ENCODE measurements at places on chromosomes 3 and 15.

- no peaks in the 10 kb centered on the region for H3K36me3 ChIP-seq
- peaks cover 14% of the 10 kb centered on the region for H3K27me3 ChIP-seq
- H3K27ac ChIP-seq, result peak overlapping the region; percentile 98
- peaks cover 61% of the 10 kb centered on the region for H3K4me1 ChIP-seq
- peak; percentile 52 for DNase-seq
Observed at GRCh38 chr3:77467702-77468625, 428.1 kb downstream of the ROBO2 start.

DNA sequence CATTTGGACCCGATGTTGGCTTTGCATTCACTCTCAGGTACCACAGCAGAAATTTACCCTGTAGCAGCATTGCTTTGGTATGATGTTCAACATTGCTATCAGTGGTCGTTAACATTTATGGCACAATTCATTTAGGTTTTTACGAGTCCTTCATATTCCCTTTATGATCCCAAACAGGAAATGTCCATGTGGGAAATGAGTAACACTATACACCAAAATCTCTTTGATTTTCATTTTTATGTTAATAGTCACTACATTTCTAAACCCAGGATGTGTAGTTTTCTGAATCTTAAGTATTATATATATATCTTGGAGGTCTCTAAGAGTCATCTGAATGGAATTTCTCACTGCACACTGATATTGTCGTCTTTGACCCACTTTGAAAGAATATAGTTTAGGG, 78.5 kb upstream of the RBMS3 start:
- no peak for DNase-seq
- H3K4me3 ChIP-seq, result no peak overlapping the region
- peaks cover 2% of the 10 kb centered on the region for H3K27me3 ChIP-seq
- H3K36me3 ChIP-seq, result no peaks in the 10 kb centered on the region

DNA sequence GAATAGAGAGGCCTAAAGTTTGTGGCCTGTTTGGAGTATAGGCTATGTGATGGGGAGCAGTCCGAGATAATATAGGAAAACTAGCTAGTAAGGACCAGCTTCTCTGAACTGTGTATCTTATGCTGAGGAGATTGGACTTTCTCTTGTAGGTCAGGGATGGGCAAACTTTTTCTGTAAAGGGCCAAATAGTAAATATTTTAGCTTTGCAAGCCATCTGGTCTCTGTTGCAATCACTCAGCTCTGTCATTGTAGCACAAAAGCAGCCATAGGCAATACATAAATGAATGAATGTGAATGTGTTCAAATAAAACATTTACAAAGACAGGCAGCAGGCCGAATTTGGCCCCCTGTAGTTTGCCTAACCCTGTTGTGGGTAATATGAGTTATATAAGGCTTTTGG, 24.5 kb downstream of the TMOD3 start:
- peaks cover 4% of the 10 kb centered on the region for H3K4me1 ChIP-seq
- no peaks in the 10 kb centered on the region for H3K36me3 ChIP-seq
- DNase-seq, result no peak
- no peaks in the 10 kb centered on the region for H3K27me3 ChIP-seq

DNA sequence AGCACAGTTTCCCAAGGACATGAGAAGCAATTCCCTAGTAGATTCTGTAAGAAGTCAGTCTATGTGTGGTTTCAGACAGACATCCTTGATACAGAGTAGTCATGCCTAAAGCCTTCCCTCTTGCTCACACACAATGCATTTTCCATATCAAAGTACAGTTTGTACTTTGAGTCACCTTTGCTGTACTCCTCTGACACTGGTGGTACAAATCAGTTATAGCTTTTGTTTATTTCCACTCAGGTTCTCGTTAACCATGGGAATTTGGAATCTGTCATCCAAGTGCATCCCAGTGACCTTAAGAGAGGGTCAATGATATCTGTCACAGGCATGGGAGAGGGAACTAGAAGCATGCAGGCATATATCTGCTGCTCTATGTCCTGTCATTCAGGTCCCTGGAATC, 3.6 kb upstream of the GNB4 start:
- DNase-seq, result no peak
- no peak overlapping the region for H3K4me3 ChIP-seq
- H3K4me1 ChIP-seq, result peaks cover 3% of the 10 kb centered on the region
- no peak overlapping the region for H3K27ac ChIP-seq
- peaks cover 5% of the 10 kb centered on the region for H3K27me3 ChIP-seq

GRCh38 chr3:194308601-194309449, 42.3 kb downstream of the CPN2 start:
- H3K4me3 ChIP-seq, result no peak overlapping the region
- no peak overlapping the region for H3K27ac ChIP-seq
- H3K36me3 ChIP-seq, result no peaks in the 10 kb centered on the region
- peaks cover 20% of the 10 kb centered on the region for H3K4me1 ChIP-seq
- peaks cover 3% of the 10 kb centered on the region for H3K27me3 ChIP-seq

DNA sequence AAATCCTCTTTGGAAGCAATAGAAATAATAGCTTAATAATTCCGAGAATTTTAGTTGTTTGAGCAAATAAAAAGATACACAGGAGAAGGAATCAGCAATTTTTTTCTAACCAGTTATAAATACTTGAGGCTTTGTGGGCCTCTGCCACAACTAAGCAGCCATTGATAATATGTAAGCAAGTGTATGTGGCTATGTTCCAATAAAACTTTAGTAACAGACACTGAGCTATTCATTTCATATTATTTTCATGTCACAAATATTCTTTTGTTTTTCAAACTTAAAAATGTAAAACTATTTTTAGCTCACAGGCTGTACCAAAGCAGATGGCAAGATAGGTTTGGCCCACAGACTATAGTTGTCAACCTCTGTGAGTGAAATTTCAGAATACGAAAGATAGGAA, 85.7 kb downstream of the MSL2 start:
- H3K27ac ChIP-seq, result no peak overlapping the region
- no peak for DNase-seq
- H3K4me3 ChIP-seq, result no peak overlapping the region
- peaks cover 10% of the 10 kb centered on the region for H3K36me3 ChIP-seq

- peaks cover 24% of the 10 kb centered on the region for H3K4me1 ChIP-seq
- no peak overlapping the region for H3K27ac ChIP-seq
- no peak overlapping the region for H3K4me3 ChIP-seq
- DNase-seq, result no peak
- H3K36me3 ChIP-seq, result no peaks in the 10 kb centered on the region
- peaks cover 2% of the 10 kb centered on the region for H3K27me3 ChIP-seq
Observed at GRCh38 chr15:67137951-67138848, 72.8 kb downstream of the SMAD3 start.

- H3K4me3 ChIP-seq, result no peak overlapping the region
- no peak overlapping the region for H3K27ac ChIP-seq
- H3K27me3 ChIP-seq, result peaks cover 4% of the 10 kb centered on the region
Observed at GRCh38 chr15:65824031-65824743, 32.1 kb upstream of the DENND4A start.

- H3K4me1 ChIP-seq, result peaks cover 2% of the 10 kb centered on the region
- peak; percentile 69 for DNase-seq
- no peak overlapping the region for H3K4me3 ChIP-seq
- H3K27ac ChIP-seq, result no peak overlapping the region
Observed at GRCh38 chr15:62847900-62848489, 194.6 kb upstream of the TPM1 start.

DNA sequence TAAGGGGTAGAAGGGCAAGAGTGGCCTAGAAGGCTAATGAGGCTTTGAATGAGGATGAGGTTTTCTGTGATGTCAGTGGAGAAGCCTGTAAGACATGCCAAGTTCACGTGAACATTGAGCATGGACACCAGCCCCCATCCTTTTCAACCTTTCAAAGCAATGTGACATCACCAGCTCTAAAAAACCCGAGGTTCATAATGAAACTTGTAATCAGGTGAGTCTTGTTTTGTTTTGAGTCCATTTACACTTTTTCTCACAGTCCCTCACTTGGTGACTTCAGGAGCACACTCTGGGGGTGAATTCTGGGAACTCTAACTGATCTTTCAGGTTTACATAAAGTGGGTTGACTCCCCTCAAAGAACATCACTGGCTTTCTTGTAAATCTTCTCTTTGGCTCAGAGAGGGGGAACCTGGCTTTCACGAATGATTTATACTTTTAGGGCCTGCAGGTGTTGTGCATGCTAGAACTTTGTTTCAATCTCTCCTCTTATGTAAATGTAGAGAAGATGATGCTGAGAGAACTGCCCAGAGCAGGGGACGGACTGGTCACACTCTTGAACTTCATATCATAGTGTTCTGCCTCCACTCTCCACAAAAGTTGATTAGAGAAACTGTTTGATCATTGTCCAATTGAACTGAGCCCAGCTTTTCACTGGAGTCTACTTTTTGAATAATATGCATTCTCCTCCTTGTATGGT, 224.7 kb upstream of the SATB1 start:
- no peak overlapping the region for H3K4me3 ChIP-seq
- no peak overlapping the region for H3K27ac ChIP-seq
- no peaks in the 10 kb centered on the region for H3K27me3 ChIP-seq
- no peak for DNase-seq

GRCh38 chr3:168161696-168162095, 66.0 kb upstream of the GOLIM4 start:
- no peak overlapping the region for H3K4me3 ChIP-seq
- H3K27me3 ChIP-seq, result peaks cover 2% of the 10 kb centered on the region
- H3K4me1 ChIP-seq, result no peaks in the 10 kb centered on the region

DNA sequence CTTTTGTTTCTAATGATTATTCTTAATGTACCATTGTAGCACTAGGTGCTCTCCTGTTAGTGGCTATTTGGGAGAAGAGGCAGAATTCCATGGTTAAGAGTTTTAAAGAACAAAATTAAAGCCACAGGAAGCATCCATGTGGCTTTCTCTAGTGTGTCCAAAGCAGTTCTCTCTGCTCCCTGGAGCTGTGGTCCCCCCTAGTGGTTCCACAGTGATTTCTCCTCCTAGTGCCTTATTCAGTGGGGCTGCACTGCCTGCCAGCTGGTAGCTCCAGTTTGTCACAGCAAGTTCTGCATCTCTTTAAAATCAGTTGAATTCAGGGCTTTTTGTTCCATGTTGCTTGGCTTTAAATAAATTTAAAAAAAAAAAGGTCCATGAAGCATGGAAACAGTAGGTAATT, 39.6 kb upstream of the FAM98B start:
- H3K4me3 ChIP-seq, result no peak overlapping the region
- H3K36me3 ChIP-seq, result no peaks in the 10 kb centered on the region
- DNase-seq, result peak; percentile 52
- H3K27ac ChIP-seq, result no peak overlapping the region
- H3K27me3 ChIP-seq, result peaks cover 2% of the 10 kb centered on the region

GRCh38 chr3:99836681-99837080, 19.0 kb downstream of the CMSS1 start:
- DNase-seq, result no peak
- no peak overlapping the region for H3K27ac ChIP-seq
- no peaks in the 10 kb centered on the region for H3K27me3 ChIP-seq
- no peak overlapping the region for H3K4me3 ChIP-seq
- peaks cover 1% of the 10 kb centered on the region for H3K4me1 ChIP-seq

GRCh38 chr3:18086760-18087159, 338.4 kb downstream of the SATB1 start:
- H3K4me3 ChIP-seq, result no peak overlapping the region
- DNase-seq, result no peak
- H3K36me3 ChIP-seq, result peaks cover 11% of the 10 kb centered on the region
- peak overlapping the region; percentile 7 for H3K27ac ChIP-seq

DNA sequence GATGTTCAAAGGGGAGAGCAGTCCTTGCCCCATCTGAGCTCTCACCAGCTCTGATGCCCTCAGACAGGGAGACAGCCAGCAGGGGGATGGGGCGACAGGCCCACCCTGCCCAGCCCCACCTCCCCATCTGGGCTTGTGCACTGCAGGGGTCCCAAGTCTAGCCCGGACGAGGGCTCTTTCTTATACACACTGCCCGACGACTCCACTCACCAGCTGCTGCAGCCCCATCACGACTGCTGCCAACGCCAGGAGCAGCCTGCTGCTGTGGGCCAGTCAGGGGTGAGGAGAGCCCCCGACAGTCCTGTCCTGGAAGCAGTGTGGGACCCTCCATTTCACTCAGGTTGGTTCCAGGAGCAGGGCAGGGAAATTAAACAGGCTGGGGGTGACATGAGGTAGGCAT, 73.9 kb downstream of the BOC start:
- H3K4me3 ChIP-seq, result no peak overlapping the region
- H3K27me3 ChIP-seq, result peaks cover 5% of the 10 kb centered on the region
- no peak for DNase-seq
- H3K36me3 ChIP-seq, result peaks cover 13% of the 10 kb centered on the region

DNA sequence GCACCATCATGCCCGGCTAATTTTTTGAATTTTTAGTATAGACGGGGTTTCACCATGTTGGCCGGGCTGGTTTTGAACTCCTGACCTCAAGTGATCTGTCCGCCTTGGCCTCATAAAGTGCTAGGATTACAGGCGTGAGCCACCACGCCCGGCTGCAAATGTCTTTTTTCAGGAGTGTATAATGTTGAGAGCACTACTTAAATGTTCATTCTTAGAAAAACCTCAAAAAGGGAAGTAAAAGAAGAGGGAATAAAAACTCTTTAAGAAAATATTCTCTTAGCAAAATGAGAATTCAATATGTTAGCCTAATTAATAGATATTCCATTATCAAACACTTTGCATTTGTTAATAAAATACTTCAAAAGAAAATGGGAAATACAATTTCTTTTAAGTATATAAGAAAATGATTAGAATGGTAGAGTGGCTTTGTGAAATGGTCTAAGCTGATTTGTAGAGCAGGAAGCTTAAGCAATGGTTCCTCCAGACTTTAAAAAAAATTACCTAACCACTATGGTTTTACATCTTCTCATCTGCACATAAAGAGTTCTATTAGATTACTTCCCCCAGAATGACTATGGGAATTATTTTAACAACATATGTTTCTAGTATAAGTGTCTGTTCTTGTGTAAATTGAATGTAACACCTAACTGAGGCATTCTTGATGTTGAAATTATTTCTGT, 226.7 kb upstream of the ALCAM start:
- no peaks in the 10 kb centered on the region for H3K27me3 ChIP-seq
- no peak overlapping the region for H3K27ac ChIP-seq
- no peak overlapping the region for H3K4me3 ChIP-seq
- H3K36me3 ChIP-seq, result no peaks in the 10 kb centered on the region

DNA sequence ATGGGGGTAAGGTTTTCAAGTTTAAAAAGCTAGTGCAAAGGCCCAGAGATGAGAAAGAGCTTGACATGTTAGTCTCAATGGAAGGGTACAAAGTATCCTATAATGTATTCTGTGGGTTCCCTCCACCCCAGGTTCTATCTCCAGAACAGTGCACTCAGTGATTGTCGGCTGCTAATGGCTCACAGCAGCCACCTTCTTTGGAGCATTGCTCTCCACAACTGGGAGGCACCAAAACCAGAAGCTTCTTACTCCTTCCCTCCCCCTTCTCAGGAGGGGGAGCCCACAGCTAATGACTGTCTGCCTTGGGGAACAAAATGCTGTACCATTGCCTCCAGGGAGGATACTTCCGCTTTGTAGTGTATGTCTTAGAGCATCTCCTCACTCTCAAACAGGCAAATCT, 439.4 kb upstream of the RBMS3 start:
- H3K36me3 ChIP-seq, result no peaks in the 10 kb centered on the region
- peaks cover 9% of the 10 kb centered on the region for H3K4me1 ChIP-seq
- no peak overlapping the region for H3K27ac ChIP-seq
- H3K4me3 ChIP-seq, result no peak overlapping the region
- DNase-seq, result no peak

DNA sequence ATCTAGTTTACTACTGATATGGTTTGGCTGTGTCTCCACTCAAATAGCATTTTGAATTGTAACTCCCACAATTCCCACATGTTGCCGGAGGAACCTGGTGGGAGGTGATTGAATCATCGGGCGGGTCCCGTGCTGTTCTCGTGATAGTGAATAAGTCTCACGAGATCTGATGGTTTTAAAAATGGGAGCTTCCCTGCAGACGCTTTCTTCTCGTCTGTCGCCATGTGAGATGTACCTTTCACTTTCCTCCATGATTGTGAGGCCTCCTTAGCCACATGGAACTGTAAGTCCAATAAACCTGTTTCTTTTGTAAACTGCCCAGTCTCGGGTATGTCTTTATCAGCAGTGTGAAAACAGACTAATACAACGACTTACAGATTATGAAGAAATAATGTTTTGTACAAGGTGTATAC, 35.6 kb upstream of the PYDC2 start:
- H3K4me1 ChIP-seq, result peaks cover 10% of the 10 kb centered on the region
- no peaks in the 10 kb centered on the region for H3K36me3 ChIP-seq
- H3K27me3 ChIP-seq, result no peaks in the 10 kb centered on the region
- H3K4me3 ChIP-seq, result no peak overlapping the region

All from glutamatergic neuron (in vitro differentiated cells).